NCI-H774 (cell line): ENCODE measurements at places on chromosomes 6 and 20.

DNA sequence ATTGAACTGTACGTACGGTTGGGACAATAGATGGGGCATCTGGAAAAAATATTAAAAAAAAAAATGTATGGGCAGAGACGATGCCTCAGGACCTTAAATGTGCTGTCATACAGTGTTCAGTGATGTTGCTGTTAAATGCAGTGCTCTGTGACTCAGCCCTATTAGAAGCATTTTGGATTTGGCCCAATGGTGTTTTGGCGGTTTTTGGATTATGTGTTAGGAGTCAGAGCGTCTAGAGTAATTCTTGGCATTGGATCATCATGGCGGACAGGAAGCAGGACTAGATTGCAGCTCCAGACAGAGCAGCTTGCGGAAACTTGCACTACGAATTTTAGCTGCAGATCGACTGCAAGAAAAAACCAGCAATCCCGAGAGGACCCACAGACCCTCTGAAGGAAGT is 280.0 kb downstream of the SOX4 start:
- no peak for DNase-seq

GRCh38 chr6:19024737-19025136 is 637.6 kb downstream of the RNF144B start:
- DNase-seq = peak; percentile 41

DNA sequence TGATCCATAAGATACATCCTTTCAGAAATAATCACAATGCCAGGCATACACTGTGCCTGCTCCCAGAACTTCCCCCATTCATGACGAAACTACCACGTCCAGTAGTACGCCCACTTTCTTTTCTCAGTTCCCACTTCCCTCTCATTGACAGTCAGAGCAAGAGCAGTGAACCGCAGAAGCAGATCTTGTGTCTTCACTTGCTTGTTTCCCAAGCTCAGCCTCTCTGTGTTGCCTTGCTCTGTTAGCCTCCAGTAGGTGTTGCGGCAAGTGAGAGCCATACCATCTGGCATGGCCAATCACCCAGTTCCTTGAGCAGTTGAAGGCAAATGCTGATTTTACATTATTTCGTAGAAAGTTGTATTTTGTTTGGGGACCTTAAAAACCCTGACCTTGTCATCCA is 11.7 kb downstream of the UST start:
- no peak for DNase-seq

DNA sequence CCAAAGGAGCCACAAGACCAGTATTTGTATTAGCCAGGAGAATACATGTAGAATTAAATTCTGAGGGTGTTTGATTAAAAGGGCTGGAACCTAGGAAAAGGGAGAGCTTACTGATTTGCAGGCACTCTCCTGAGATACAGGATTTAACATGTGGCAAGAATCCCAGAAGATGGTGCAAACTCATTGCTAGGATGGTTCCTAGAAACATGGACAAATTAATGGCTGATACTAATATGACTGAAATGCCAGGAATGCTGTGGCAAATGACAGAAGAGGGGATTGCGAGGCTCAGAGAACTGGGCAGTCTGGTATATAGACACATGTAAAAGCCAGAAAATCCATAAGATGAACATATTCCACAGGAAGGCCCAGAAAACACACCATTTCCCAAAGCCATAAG is 118.1 kb downstream of the RWDD2A start:
- DNase-seq = no peak

DNA sequence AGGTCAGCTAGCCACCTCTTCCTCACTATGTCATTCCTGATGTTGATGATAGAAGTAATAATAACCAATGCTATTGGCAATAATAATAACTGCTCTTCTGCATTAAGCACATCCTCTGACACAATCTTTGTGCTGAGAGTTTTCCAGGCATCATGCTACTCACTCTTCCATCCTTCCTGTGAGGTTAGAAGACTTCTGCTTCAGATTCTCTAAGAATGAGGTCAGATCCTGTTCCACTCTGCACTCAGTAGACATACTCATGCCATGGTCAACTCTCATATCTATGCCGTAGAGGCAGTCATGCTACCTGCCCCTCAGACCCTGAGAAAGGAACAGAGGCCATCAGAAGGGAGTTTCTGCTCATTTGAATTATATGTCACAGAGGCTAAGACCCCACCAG is 98.1 kb upstream of the TOP1 start:
- DNase-seq = no peak
